ENCODE measurements at places on chromosomes 11 and 22.

DNA sequence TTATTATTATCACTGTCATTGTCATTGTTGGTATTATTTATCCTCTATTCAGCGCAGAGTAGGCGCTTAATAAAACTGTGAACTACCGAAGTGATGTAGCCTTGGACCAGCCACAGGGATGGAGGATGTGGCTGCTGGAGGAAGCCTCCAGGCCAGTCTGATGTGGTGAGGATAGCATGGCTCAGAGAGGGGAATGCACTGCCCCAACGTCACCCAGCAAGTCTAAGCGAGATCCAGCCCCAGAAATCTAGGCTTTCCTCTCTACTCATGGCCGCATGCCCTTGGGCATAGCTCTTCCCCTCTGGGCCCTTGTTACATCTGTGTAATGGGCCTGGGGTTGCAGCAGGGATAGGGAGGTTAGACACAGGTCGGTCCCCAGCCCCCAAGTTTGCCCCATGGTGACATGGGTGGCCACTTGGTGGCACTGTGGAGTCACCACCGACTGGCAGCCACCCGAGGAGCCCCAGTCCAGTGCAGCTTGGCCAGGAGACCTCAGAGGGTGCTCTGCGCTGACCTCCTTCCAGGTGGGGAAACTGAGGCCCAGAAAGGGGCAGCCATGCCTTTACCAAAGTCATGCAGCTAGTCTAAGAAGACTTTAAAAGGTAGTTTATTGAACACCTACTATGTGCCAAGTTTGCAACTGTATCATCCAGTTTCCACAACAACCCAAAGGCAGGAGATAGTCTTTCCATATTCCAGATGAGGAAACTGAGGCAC lies 395.7 kb downstream of the MN1 start:
- DNase-seq = no peak

GRCh38 chr22:42725606-42726355 lies 5.1 kb upstream of the A4GALT start:
- no peak for DNase-seq

DNA sequence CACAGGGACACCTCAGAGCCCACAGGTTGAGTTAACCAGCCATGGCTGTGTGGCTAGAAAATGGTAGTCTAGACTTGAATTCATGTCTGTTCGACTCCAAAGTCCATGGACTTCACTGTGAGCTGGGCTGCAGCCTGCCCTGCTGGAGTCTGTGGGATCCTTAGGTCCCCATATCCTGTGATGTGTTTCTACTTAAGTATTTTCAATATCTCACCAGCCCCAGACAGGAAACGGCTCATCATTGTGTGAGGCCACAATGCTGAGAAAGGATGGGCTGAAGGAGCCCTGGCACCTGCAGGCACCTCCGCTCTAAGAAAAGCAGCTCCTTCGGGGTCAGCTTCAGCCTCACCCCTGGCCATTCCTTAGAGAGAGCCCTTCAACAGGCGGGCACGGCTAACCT lies 93.1 kb downstream of the NAT10 start:
- no peak for DNase-seq

DNA sequence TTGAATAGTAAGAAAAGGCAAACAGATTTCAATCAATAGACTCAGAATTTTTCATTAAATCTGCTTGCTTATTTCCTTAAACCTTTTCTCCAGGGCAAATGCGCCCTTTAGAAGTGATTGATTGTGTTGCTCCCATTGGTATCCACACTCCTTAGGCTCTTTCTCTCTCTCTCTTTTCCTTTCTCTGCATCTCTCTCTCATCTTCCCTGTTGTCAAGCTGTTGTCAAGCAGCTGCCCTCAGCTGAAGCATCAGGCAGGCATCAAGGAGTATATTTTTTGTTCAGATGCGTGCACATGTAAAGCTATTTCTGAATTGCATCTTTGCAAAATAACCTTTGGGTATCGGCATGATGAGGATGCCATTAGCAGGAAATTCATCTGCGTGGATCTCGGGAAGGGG lies 107.2 kb upstream of the PLET1 start:
- no peak for DNase-seq

DNA sequence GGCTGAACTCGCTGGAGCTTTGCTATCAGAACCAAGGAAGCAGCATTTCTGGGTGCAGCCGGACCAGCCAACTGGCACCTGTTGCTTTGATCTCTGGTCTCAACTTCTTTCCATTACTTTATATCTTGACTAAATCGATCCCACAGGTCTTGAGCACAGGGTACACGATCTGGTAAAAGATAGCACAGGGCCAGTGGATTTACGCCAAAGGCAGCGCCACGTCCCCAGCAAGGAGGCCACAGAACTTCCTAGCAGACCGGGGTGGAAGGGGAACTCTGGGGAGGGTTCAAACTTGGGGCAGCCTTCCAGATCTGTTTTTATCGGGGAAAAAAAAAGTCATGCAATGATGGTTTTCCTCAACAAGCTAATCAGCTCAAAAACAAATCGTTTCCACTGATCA lies 14.0 kb downstream of the VPS37C start:
- no peak for DNase-seq

GRCh38 chr11:67303835-67304411 lies 593 bp downstream of the SSH3 start:
- no peak for DNase-seq

DNA sequence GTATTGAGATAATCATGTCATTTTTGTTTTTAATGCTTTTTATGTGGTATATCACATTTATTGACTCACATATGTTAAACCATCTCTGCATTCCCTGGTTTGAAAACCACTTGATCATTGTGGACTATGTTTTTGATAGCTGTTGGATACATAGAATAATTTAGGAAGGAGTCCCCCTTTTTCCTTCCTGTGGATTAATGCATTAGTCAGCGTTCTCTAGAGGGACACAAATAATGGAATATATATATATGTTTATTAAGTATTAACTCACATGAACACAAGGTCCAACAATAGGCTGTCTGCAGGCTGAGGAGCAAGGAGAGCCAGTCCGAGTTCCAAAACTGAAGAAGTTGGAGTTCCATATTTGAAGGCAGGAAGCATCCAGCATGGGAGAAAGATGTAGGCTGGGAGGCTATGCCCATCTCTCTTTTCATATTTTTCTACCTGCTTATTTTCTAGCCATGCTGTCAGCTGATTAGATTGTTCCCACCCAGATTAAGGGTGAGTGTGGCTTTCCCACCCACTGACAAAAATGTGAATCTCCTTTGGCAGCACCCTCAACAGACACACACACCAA lies 123.8 kb downstream of the ZNF280B start:
- no peak for DNase-seq

- no peak for DNase-seq
These were observed 31.4 kb downstream of the PLAAT5 start for GRCh38 chr11:63459586-63459985.

GRCh38 chr22:35537232-35537631 lies 3.4 kb upstream of the RASD2 start:
- DNase-seq = no peak

DNA sequence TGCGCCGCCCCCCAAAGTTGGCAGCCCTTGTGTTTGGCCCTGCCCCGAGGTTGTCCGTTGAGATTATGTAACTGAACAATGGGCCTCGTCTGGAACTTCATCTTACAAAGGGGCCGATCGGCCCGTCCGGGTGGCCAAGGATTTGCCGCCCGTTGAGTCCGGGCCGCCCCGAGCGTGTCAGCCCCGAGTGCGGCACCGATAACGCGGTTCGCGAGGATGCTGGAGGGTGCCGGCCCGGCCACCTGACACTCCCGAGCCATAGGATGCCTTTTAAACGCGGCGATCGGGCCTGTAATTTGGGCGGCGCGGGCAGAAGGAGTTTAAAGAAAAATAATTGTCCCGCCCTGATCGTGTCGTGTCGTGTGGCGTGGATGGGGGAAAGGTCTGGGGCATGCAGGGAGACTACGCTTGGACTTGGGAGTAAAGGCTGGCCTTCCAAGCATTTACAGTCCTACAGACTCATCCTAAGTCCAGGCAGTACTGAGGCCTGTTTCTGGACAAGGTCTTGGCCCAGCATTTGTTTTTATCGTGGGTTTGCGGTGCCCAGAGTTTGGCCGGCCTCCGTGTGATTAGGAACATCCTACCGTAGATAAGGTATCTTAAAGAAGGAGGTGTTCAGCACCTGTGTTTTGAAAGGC lies 1.3 kb downstream of the WEE1 start:
- DNase-seq = no peak

GRCh38 chr11:41497974-41498373 lies 38.5 kb upstream of the LRRC4C start:
- no peak for DNase-seq

All from cortex of kidney (tissue), 1 donor.